ENCODE measurements at places on chromosomes 12 and 14.

DNA sequence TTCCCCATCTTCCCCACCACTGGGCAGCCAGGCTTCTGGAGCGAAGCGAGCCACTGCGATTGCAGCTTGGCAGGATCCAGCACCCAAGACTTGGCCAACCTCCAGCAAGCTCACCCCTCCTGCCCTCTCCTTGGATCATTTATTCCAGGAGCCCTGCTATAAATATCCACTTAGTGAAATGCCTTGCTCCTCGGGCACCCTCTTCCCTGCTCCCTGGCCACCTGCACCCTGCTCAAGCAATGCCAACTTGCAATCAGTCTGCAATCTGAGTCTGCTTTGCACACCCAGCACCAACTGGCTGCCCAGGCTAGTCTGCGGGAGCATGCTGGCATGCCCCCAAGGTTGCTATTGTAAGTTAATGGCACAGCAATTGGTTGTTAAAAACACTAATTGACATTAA lies 666.0 kb downstream of the MED13L start:
- DNase-seq, result no peak

DNA sequence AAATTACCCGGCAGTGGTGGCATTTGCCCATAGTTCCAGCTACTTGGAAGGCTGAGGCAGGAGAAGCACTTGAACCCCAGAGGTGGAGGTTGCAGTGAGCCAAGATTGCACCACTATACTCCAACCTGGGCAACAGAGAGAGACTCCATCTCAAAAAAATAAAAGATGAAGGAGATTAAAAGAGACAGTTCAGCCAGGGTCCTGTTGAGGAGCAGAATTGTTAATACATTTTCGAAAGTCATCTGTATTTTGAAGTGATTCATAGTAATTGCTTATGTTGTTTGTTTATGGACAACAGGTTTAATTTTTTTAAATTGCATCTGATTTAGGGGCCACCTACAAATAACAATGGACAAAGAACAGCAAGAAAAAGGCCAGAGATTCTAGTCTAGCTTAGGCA lies 112.9 kb downstream of the DIP2B start:
- no peak for DNase-seq

- DNase-seq, result peak; percentile 82
Observed at GRCh38 chr14:91244501-91244901, at the start of gene GPR68. TSS of gene GPR68 (minus strand) at chr14:91244704. CDS start at chr14:91235050, 9,654 bp downstream.

- no peak for DNase-seq
Observed at GRCh38 chr14:68239988-68240771, 420.6 kb downstream of the RAD51B start.

DNA sequence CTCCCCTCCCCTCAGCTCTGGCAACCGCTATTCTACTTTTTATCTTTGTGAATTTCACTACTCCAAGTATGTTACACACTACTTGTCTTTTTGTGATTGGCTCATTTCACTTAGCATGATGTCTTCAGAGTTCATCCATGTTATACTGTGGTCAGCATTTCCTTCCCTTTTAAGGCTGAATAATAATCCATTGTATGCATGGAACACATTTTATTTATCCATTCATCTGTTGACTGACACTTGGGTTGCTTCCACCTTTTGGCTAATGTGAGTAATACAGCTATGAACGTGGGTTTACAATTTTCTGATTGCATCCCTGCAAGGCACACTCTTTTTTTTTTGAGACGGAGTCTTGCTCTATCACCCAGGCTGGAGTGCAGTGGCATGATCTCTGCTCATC lies 53.0 kb upstream of the FUT8 start:
- no peak for DNase-seq

DNA sequence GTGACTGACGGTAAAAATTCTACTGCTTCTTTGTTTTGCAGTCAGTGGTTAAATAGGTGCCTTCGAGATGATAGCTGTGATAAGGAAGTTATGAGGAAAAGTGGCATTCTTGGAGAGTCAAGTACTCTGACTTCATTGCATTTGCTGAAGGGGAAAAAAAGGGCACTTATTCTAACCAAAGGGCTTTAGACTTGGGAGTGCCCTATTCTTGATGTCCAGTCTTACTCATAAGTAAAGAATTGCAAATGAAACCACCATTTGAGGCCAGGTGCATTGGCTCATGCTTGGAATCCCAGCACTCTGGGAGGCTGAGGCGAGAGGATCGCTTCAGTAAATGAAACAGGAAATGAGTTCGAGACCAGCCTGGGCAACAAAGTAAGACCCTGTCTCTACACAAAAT lies 40.3 kb downstream of the BRAP start:
- no peak for DNase-seq

DNA sequence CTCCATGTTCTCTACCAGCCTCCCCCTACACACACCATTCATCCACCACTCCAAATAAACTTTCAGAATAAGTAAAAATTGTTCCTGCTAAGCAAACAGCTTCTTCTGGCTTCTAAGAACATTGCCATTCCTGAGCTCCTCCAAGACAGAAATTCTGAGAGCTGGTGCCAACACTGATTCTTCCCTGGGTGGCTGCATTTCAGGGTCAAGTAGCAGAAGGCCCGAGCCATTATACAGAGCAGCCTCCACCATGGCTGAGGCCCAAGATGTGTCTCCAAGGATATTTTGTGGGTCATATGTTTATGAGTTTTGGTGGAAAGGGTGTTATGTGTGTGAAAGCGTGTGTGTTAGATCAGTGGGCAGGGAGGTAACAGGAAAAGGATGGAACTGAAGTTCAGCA lies 3.5 kb upstream of the RND1 start:
- DNase-seq, result no peak

- no peak for DNase-seq
Observed at GRCh38 chr14:36827861-36828260, 166.2 kb downstream of the PAX9 start.

DNA sequence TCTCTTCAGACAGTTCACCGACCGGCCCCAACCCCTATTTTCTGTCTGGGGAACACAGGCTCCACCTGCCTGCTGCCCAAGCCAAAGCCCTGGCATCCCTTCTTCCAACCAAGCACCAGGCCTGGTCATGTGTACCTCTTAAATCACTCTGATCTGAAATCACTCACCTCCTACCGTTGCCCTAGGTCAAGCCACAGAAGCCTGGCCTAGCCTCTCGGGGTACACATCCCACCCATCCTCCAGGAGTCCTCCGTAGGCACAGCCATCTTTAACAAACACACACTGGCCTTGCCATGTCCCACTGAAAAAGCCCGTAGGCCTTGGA lies 81.8 kb downstream of the IRF2BPL start:
- no peak for DNase-seq

- peak; percentile 72 for DNase-seq
Observed at GRCh38 chr12:109606320-109607028, 32.9 kb downstream of the MVK start.

DNA sequence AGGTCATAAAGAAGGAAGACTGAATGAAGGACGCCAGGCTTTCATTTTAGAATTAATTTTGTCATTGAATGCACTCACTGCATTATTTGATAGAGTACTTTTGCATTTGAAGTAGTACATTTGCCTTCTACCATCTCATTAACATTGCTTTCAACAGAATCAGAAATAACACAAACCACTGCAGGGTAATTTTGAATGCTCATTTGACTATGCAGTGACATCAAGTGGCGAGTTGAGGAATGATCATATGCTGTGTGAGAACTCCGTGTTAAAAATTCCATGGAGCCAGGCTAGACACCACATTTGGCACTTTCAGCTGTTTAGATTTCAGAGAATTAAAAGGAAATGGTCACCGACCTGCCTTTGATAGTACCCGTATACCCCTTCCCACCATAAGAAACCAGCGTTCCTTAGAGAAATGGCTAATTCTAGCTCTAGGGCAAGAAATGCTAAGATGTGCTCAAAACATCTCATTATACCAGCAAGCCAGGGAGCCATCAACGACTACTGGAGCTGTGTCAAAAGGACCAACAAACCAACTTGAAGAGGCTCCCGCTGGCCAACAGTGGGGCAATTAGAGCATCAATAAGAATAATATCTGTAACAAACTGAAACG lies 16.5 kb downstream of the HEBP1 start:
- no peak for DNase-seq

DNA sequence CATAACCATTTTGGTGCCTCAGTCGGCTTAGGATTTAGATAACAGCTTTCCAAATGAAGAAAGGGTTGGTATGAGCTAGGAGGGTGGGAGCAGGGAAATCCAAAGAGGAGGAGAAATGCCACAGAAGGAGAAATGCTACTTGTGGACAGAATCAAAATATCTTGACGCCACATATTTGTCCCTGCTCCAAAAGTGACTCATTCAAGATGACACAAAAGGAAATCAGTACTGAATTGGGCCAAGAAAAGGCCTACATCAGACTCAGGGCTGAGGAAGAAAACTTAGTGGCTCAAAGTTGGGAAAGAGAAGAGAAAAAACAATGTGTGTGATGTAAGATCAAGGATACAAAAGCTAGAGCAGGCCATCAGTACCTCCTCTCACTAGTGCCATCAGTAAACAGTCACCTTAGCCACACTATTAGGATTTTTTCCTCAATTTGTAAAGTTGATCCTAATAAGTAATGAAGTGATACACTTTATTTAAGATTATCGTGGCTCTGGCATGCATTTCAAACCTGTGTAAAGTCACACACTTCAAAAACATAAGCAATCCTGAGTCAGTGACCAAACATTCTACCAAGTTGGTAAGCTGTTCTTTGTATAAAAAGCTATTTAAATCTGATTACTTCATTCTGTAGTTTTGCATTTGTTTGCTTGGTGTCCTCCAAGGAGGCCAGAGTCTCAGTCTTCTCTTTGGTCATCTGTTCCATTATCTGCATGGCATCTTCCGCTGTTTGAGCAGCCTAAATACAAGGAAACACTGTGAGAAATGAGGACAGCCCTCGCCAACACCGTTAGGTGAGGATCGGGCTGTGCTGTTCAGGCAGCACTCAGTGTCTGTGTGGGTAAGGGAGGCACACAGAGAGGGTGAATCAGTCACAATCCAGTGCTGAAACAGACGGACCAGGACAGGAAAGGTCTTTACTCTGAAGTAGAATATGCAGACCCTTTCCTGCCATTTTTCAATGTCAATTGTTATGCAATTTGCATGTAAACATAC lies 52.6 kb upstream of the VPS33A start:
- DNase-seq, result no peak

- no peak for DNase-seq
Observed at GRCh38 chr12:5191803-5192538, 148.3 kb downstream of the KCNA5 start.

DNA sequence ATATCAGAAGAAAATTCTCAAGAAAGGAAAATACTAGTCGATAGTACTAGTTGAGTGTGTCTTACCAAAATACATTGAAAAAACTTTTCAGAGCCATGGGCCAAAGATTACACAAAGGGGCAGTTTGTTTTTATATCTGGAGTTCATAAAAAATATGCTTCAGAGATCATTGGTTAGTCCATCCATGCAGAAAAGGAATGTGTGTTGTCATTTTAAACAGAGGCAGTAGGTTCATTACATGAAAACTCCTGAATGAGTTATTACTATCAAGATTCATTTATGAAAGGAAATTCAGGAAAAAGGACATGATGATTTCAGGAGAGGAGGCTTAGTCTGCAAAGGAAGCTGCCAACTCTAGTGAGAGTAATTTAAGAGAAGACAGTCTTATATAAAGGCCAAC lies 354.8 kb downstream of the AEBP2 start:
- no peak for DNase-seq

- DNase-seq, result no peak
Observed at GRCh38 chr12:53624956-53625355, 1.2 kb downstream of the ATF7 start.

GRCh38 chr12:60992087-60992486 lies 1268.1 kb upstream of the USP15 start:
- DNase-seq, result no peak

- DNase-seq, result no peak
Observed at GRCh38 chr12:25926536-25926935, 31.9 kb upstream of the RASSF8 start.

DNA sequence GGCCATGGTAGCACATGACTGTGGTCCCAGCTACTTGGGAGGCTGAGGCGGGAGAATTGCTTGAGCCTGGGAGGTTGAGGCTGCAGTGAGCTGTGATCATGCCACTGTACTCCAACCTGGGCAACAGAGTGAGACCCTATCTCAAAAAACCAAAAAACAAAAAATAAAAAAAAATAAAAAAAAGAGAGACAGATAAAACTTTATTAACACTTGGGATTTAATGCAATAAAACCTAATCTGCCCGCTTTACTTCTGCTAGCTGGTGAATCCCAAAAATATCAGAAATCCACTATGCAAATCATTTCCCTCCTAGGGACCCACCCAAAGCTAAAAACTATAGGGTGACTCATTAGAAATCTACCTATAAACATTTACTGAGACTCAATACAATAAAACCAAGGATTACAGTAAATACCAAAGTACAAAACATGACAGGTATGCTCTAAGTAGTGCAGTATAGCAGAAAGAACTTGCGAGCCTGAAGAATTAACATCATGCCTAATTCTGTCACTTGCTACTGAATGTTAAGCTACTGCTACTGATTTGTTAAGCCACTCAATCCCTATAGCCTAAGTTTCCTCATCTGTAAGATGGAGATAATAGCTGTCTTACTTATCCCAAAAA lies 50.1 kb upstream of the STAC3 start:
- DNase-seq, result no peak

- DNase-seq, result no peak
Observed at GRCh38 chr12:50062728-50063460, 5.5 kb downstream of the ASIC1 start.

GRCh38 chr14:77989441-77989991 lies 180.7 kb upstream of the NRXN3 start:
- DNase-seq, result peak; percentile 43

DNA sequence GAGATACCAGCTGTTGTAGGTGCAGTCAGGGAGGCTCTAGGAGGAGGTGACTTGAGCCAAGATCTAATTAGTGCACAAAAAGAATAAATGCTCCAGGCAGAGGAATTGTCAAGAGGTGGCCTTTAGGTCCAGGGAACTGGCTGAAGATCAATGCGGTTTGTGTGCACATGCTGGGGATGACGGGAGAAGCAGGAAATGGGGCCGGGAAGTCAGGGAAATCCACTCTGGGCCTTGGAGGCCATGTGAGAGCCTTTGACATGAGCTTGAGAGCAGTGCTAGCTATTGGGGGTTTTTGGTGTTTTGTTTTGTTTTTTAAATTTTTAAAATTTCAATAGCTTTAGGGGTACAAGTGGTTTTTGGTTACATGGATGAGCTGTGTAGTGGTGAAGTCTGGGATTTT lies 67.4 kb downstream of the MVK start:
- no peak for DNase-seq

GRCh38 chr14:51573607-51574006 lies 78.1 kb upstream of the FRMD6 start:
- DNase-seq, result no peak

DNA sequence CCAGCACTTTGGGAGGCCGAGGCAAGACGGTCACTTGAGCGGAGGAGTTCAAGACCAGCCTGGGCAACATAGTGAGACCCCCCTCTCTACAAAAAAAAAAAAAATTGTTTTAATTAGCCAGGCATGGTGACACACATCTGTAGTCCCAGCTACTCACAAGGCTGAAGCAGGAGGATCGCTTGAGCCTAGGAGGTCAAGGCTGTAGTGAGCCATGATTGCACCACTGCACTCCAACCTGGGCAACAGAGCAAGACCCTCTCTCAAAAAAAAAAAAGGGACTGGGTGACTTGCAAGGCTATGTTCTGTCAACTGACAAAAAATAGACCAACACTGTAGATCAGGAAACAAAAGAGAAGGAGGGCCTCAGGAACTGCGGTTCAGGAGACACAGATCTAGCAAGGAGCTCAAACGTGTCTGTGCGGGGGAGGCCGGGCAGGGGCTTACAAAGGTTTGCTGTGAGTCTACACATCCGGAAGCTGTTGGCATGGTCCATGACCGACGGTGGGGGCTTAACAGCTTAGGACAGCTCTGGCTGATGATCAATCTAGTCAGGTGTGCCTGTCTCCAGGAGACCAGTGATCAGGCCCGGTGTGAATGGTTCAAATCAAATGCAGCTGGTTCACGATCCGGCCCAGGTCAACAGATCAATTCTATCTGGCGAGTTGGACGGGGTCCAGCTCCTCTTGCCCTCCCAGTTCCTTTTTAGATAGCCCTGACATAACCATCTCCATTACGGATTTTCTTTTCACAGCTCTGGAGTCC lies 31.7 kb upstream of the INF2 start:
- DNase-seq, result peak; percentile 36

All from endodermal cell (in vitro differentiated cells).